Urothelium cell line (cell line): ENCODE measurements at places on chromosomes 12 and 14.

DNA sequence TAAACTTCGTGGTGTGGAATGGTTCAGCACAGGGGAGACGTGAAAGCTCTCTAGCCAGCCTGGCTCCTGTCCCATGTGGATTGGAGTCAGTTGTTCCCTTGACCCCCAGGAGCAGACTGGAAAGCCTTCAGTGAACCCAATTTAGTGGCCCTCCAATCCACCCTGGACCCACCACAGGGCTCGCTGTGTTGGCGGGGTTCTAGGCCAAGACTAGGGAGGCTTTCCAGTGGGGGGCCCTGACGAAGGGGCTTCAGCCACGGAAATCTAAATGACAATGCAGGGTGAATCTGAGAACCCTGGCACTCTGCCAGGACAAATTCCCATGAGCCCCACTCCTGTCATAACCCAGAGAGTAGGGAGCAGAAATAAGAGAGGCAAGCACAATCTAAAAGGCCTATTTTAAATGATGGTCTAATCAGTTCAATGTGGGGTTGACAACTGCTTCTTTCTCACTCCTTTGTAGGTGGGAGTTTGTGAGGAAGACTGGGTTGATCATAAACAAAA lies 110.8 kb downstream of the SLC35F4 start:
- DNase-seq, result no peak

GRCh38 chr14:93906341-93907329 lies 20.5 kb upstream of the FAM181A start:
- DNase-seq, result peak; percentile 72

GRCh38 chr14:32611752-32612151 lies 282.7 kb downstream of the AKAP6 start:
- peak; percentile 18 for DNase-seq

DNA sequence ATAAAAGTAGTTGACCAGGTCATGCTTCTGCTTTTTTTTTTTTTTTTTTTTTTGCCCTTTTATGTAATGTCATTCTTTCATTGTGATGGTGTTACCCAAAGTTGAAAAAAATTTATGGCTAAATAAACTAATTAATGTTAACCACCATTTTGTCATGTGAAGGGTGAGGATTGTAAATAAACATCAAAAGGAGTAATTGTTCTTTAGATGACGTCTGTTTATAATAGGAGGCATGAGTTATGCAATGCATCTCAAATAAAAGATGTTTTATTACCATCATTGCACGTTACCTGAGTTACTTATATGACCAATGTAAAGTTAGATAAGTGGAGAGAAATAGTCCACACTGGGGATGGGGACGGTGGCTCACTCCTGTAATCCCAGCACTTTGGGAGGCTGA lies 349.9 kb upstream of the PDE3A start:
- no peak for DNase-seq

GRCh38 chr14:52068615-52069306 lies at the start of gene NID2:
Gene NID2, minus strand, starts transcription at chr14:52069059. Its CDS starts 65 bp downstream, at chr14:52068994.
- DNase-seq, result peak; percentile 80

- no peak for DNase-seq
Measured at GRCh38 chr12:46150735-46151134, 118.1 kb downstream of the SLC38A1 start.

DNA sequence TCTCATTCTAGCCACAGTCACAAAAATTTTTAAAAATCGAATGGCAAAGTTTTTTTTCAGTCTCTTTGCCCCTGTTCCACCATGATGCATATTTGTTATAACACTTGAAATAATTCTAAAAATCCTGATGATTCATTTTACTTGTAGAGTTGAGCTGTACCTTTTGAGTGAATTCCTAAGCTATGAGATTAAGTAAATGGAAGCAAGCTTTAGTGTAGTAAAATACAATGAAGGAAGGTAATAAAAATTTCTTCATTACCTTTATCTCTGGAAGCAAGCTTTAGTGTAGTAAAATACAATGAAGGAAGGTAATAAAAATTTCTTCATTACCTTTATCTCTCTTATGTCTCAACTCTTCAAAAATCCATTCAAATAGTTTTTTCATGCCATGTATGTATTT lies 46.1 kb downstream of the TMTC3 start:
- DNase-seq, result no peak

GRCh38 chr12:120734210-120734609 lies 8.6 kb downstream of the ACADS start:
- no peak for DNase-seq

DNA sequence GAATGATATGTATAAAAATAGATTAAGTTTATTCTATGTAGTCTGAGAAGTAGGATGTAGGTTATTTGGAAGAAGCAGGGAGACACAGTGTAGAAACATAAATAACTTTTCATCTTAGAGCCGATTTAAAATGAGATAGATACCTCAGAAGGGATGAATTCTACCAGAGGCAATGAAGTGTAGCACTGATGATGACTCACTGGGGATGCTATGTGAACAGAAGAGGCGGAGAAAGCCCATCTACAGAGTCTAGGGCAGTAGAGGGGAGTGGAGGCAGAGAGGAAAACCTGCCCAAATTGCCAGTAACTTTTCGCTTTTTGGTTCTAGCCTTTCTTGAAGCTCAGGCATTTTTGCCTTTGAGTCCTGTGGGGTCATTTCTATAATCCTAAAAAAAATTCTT lies 451.8 kb downstream of the ATP23 start:
- DNase-seq, result peak; percentile 36

DNA sequence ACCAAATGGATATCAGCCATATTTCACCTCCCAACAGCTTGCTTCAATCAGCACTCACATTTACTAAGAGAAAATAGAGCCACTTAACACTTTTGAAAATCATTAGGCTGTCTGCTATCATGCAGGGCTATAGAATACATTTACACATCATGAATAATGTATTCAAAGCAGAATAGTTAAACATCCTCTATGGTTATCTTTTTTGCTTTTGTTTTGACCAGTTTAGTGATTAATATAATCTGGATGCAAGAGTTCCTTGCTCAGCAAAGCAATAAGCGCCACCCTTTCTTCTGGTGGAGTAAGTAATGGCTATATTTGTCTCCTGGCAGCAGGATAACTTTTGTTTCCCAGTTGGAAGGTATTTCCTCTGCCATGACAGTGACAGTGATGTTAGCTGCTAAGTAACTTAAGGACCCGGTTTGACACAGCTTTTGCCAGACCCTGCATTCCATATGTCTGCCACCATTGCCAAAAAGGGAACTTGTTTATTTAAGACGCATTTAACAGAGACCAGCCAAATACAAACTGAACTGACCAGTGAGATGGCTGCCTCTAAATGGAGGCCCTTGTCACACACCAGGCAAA lies 70.3 kb upstream of the NR2C1 start:
- no peak for DNase-seq

DNA sequence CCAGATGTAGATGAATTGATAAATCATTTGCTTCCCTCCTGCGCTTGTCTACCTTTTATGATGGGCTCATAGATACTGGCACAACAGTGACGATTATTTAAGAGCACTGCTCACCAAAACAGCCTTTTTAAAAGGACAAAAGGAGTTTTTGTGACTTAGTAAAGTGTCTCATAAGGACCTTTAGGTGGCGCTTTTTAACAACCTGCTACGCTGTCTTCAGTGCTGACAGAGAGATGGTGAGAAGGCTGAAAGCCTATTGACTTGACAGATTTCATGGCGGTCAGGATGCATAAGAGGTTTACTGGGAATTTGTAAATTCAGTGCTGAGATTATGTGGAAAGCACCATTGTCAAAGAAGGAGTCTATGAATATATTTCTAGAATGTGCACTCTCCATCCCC lies 87.6 kb downstream of the SLC15A5 start:
- DNase-seq, result no peak

DNA sequence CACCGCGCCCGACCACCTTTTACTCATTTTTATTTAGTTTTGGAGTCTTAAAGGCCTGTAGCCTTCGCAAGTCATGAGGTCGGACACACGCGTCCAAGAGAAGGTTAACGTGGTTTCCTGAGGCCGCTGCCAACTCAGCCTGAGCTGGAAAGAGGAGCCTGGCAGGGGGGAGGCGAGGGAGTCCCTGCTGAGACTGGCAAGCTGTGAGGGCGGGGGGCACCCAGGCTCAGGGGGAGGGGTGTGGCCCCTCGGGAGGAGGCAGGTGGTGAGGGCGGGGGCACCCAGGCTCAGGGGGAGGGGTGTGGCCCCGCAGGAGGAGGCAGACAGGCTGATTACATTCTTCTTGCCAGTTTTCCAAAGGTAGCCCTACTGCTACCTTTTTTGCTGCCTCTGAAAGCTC lies 143.2 kb downstream of the PIWIL1 start:
- DNase-seq, result no peak

DNA sequence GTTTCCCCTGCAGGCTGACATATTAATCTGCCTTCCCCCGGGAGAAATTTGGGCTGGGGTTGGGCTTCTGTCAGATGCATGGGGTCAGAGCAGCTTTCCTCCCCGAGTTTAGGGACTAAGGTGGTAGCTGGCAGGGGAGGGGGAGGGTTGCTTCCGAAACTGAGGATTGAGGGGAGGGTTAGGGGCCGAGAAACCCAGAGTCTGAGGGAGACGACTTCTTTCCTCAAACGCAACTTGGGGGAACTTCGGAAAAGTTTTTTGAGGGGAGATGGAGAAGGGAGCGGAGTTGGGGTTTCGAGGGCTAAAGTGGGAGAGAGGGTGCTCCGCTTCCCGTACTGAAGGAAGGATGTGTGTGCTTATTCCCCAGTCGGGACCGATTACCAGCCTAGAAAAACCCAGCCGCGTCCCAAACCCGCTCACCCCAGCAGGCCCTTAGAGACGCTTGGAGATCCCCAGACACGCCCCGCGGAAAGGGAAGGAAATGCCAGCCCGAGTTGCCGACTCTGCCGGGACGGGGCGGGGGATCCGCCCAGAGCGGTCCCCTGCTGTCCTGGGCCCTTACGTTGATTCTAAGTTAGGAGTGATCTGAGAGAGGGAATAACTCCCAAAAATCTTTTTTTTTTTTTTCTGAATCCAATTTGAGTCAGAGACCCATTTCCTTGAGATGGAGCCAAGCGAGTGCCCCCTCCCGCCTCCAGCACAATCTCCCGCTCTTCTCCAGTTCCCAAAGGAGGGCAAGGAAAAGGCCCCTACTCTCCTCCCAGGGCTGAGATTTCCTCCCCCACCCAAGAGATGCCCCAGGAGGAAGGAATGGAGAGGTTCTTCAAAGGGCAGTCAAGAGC lies 61.9 kb downstream of the SMUG1 start:
- peak; percentile 88 for DNase-seq

DNA sequence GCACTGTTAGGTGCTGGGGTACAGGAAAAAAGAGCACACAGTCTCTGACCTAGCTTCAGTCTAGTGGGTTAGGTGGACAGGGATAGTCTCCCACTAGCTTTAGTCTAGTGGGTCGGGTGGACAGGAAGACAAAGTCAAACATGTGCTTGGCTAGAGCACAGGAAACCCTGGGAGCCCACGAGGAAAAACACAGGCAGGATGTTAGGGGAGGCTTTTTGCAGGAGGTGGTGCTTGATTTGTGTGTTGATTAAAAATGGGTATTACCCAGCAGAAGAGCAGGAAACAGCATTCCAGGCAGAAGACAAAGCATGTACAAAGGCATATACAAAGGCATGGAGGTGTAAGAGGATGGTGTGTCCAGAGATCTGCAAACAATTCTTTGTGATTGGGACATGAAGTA lies 23.3 kb downstream of the SLC38A2 start:
- DNase-seq, result no peak

- DNase-seq, result peak; percentile 79
Measured at GRCh38 chr14:70254476-70254961, 65.8 kb upstream of the SLC8A3 start.

DNA sequence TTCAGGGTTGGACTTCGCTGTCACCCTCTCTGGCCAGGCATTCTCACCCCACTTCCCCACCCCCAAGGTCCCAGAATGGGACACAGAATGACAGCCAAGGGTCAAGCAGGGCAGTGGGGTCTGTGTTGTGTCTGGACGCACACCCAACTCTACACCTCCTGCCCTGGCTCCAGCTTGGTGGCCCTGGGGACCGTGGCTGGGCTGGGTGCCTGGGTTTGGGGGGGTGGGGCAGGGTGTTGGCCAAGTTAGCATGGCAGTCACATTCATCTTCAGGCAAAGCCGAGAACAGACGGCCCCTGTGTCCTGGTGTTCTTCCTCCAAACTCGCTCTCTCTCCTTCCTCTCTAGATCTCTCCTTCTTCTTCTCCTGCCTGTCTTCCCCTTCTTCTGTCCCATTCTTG lies 5.6 kb downstream of the LRP1 start:
- DNase-seq, result no peak

DNA sequence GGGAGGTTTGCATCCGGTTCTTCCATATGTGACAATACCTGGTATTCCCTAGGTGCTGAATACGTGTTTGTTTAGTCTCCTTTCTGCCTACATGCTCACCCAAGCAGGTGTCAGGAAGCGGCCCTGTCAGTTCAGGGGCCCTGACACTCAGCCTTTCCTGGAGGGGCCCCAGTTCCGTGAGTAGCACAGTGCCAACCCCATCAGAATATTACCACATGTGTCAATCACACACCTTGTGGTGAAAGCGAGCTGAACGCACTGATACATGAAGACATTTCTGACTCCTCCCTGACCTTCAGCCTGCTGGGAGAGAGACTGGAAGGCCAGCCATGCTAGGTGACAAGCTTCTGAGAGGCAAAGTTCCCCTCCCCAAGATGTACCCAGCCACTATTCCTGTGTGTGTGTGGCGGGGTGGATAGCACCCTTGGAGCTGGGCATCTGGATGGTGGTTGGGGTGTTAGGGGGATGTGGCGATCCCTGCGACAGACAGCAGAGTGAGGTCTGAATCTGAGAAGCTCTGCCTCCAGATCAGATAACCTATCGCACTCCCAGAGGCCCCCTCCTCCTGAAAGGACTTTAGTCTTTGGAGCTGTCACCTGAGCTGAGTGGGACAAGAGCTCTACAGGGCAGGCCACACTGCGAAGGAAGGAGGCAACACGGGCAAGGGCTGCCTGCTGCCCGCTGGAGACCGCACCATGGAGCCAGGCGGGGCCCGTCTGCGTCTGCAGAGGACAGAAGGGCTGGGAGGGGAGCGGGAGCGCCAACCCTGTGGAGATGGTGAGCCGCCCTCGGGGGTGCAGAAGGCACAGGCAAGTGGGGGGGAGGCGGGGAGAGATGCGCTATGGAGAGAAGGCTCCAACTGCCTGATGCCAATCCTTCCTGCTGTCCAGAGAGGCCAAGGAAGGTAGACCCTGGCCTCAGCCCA lies at the start of gene SOAT2:
TSS of gene SOAT2 (plus strand) at position 604 of the 925 bp plus-strand sequence. CDS start at position 696, 92 bp downstream.
- DNase-seq, result no peak

GRCh38 chr12:18496156-18496555 lies 234.8 kb downstream of the PIK3C2G start:
- no peak for DNase-seq

GRCh38 chr12:62604373-62604772 lies 137.7 kb downstream of the MON2 start:
- no peak for DNase-seq

DNA sequence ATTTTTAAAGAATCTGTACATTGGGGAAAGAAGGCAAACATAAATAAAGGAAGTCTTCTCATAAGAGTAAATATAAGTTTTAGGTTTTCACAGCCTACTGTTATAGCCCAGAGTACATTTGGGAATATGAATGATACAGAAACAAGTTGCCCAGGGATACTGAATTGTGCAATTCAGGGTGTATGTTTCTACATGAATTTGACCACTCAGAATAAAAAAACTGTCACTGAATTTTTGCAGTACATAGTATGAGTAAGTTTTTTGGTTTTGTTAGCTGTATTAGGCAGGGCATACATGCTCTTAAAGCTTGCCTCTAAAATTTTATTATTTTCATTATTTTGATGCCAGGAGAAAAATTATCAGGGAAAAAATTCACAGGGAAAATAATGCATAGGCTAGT lies 6.6 kb upstream of the PCNX4 start:
- DNase-seq, result no peak
